ENCODE measurements at places on chromosomes 3 and 15.

- peak; percentile 45 for DNase-seq
- no peak overlapping the region for H3K4me3 ChIP-seq
- H3K36me3 ChIP-seq = no peaks in the 10 kb centered on the region
Measured at GRCh38 chr3:141147657-141148056, 84.0 kb upstream of the PXYLP1 start.

DNA sequence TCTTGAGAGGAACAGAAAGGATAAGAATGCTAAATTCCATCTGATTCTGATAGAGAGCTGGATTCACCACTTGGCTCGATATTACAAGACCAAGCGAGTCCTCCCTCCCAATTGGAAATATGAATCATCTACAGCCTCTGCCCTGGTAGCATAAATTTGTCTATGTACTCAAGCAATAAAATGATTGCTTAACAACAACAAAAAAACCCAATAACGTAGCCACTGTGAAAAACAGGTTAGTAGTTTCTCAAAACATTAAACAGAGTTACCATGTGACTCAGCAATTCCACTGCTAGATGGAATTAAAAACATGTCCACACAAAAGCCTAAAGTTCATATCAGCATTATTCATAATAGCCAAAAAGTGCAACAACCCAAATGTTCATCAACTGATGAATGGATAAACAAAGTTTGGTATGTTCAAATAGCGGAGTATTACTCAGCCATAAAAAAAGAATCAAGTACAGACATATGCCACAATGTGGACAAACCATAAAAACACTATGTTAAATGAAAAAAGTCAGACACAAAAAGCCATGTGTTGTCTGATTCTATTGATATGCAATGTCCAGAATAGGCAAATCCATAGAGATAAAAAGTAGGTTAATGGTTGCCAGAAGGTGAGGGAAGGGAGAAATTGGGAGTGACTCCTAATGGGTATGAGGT is 16.8 kb downstream of the BCL2L10 start:
- no peak for DNase-seq
- H3K4me1 ChIP-seq = no peaks in the 10 kb centered on the region

- H3K4me1 ChIP-seq = peaks cover 8% of the 10 kb centered on the region
- H3K27ac ChIP-seq = no peak overlapping the region
- no peaks in the 10 kb centered on the region for H3K27me3 ChIP-seq
- DNase-seq = no peak
- no peak overlapping the region for H3K4me3 ChIP-seq
Measured at GRCh38 chr15:66743703-66744536, 41.9 kb downstream of the SMAD6 start.

- H3K27ac ChIP-seq = no peak overlapping the region
- H3K27me3 ChIP-seq = no peaks in the 10 kb centered on the region
- DNase-seq = no peak
- H3K4me1 ChIP-seq = no peaks in the 10 kb centered on the region
Measured at GRCh38 chr3:39448506-39449233, 18.8 kb upstream of the MOBP start.

DNA sequence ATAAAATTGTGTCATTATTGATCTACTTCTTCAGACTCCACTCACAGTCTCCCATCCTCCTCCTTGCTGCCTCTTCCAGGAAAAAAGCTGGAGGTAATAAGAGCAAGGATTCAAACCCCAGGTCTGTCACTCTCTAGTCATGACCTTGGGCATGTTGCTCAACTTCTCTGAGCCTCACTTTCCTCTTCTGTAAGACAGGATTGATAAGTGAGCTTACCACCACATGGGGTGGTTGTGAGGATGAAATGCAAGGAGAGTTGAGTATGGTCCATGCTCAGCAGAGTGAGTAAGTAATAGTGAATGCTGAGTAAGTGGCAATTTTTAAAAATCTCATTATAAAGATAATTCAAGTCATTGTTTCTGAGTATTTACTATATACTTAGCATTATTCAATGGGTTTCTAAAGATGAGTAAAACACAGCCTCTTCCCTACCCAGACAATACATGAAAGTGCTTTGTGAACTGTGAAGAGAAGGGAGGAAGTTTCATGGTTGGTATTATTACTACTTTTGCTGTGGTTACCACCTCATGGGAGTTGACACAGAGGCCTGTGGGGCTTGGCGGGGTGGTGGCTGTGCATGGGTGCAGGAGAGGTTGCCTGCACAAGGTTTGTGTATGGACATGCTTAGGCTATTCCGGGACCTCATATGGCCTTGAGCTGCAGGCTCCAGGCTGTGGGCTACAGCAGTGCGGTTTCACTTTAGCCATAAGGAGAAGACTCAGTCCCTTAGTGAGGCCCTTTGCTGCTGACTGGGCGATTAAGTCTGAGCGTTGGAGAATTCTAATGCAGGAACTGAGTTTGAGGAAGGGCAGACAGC is 30.0 kb downstream of the SLC6A11 start:
- no peaks in the 10 kb centered on the region for H3K36me3 ChIP-seq
- H3K27me3 ChIP-seq = no peaks in the 10 kb centered on the region
- no peak overlapping the region for H3K27ac ChIP-seq

DNA sequence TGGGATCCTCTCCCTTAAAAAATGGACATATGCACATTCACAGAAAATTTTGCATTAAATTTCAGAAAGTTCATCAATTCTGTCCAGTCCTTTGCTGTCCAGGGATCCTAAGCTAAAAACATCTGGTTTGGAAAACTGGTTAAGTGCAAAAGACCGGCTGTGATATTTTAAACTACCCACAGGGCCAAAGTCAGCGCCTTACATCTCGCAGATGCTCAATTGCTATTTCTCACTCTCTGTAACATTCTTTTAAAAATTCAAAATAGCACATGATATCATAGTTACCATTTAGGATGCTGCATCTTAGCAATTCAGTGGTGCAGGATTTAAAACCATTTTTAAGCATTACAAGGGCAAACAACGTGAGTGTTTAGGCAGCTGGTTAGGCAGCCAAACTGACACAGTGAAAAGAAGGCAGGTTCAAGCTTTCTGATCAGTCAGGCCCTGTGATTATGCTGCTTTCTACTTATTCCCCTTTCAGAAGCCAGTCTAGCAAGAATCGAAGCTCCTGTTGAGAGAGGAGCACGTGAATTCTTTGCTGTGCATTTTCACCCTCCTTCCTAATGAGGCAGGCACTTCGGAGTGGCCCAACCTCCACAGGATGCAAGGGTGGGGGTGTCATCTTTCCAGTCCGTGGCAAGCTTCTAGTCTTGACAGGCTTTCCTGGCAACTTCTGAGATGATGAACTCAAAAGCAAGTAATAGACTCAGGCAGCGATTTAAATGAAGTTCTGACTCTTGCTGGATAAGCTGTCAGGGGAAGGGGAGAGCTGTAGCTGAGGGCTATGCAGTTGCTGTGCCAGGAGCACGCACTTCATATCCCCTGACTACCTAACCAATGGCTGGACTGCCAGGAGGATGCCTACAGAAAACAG is 8.8 kb downstream of the PRICKLE2 start:
- no peaks in the 10 kb centered on the region for H3K27me3 ChIP-seq
- H3K4me3 ChIP-seq = no peak overlapping the region
- H3K4me1 ChIP-seq = peaks cover 32% of the 10 kb centered on the region
- H3K36me3 ChIP-seq = no peaks in the 10 kb centered on the region

DNA sequence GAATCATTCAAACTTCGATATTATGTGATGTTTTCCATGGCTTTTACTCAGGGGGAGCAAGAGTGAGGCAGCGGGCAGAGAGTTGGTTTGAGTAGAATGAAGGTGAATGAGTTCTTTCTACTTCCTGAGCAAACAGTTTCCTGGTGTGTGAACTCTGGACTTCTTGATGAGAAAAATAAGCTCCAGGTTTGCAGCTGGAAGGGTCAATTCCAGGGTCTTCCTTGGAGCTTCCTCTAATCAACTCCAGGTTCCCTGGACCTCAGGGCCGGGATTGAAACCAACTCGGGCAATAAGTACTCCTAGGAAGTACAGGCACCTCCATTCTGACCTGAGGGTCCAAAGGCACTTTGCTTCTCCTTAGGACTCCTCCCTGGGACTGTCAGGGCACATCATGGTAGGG is 243.6 kb upstream of the ONECUT1 start:
- no peaks in the 10 kb centered on the region for H3K27me3 ChIP-seq
- no peaks in the 10 kb centered on the region for H3K36me3 ChIP-seq
- no peak for DNase-seq
- no peak overlapping the region for H3K27ac ChIP-seq

DNA sequence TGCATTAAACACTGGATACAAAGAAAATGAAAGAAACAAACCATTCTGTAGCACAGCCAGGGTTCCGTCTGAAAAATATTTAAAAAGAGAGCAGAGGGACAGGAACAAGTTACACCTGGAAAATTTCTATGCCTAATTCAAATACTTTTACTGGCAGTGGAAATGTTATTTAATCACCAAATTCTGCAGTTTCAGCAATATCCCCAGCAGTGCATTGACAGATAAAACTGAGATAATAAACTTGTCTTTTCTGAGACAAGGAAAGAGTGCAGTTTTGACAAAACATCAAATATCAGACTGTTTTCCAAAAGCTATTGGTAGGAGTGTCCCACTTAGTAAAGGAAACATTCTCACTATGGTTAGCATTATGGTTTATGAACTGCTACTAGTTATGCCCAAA is 173.4 kb upstream of the FAM3D start:
- no peak for DNase-seq
- no peak overlapping the region for H3K27ac ChIP-seq
- H3K4me3 ChIP-seq = no peak overlapping the region
- H3K4me1 ChIP-seq = no peaks in the 10 kb centered on the region

GRCh38 chr3:125512135-125512920 is 7.7 kb downstream of the SNX4 start:
- H3K36me3 ChIP-seq = no peaks in the 10 kb centered on the region
- H3K27ac ChIP-seq = no peak overlapping the region
- no peak for DNase-seq
- no peaks in the 10 kb centered on the region for H3K4me1 ChIP-seq
- H3K4me3 ChIP-seq = no peak overlapping the region
- no peaks in the 10 kb centered on the region for H3K27me3 ChIP-seq

GRCh38 chr15:59274126-59274970 is 67.7 kb downstream of the LDHAL6B start:
- no peak for DNase-seq
- no peak overlapping the region for H3K27ac ChIP-seq
- no peaks in the 10 kb centered on the region for H3K4me1 ChIP-seq
- H3K36me3 ChIP-seq = no peaks in the 10 kb centered on the region
- H3K4me3 ChIP-seq = no peak overlapping the region

DNA sequence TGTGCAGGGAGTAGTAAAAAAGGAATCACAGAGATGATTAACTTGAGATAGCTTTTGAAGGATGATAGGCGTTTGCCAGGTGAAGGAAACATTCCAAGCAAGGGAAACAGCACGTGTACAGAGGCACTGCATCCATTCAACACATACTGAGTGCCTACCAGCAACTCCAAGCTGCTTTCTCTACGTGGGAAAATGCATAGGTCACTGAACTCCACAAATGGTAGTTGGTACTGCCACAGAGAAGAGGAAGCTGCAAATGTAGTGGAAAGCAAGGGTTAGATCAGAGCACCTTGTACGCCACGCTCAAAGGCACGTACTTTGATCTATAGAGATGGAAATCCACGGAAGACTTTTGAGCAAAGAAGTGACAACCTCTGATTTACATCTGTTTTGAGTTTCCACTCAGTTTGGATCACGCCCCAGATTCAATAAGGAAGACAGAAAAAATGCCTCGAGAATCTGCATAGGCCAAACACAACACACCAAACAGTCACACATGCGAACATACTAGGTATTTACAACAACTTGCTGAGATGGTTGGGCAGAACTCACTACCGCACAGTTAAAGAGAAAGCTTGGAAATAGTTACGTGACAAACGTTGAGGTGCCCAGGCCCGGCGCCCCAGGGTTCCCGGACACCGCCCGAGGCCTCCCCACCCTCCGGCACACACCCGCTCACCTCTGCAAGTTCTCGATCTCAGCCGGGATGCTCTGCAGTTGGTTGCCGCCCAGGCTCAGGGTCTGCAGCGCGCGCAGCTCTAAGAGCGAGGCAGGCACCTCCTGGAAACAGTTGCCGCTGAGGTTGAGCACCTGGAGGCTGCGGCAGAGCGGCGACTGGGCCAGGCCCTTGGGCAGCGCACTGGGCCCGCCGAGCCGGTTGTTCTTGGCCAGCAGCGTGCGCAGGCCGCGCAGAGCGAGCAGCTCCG is 826 bp downstream of the LRRC58 start:
- H3K4me1 ChIP-seq = no peaks in the 10 kb centered on the region
- H3K4me3 ChIP-seq = peak overlapping the region; percentile 79
- no peaks in the 10 kb centered on the region for H3K27me3 ChIP-seq
- no peaks in the 10 kb centered on the region for H3K36me3 ChIP-seq

GRCh38 chr3:44913868-44914468 is 39.6 kb downstream of the TGM4 start:
- no peaks in the 10 kb centered on the region for H3K36me3 ChIP-seq
- no peaks in the 10 kb centered on the region for H3K27me3 ChIP-seq
- no peak overlapping the region for H3K4me3 ChIP-seq
- peak; percentile 58 for DNase-seq
- no peak overlapping the region for H3K27ac ChIP-seq
